CD4-positive, alpha-beta T cell treated with Interleukin-4 for 4 hours (primary cell): ENCODE measurements at places on chromosomes 7 and 10.

DNA sequence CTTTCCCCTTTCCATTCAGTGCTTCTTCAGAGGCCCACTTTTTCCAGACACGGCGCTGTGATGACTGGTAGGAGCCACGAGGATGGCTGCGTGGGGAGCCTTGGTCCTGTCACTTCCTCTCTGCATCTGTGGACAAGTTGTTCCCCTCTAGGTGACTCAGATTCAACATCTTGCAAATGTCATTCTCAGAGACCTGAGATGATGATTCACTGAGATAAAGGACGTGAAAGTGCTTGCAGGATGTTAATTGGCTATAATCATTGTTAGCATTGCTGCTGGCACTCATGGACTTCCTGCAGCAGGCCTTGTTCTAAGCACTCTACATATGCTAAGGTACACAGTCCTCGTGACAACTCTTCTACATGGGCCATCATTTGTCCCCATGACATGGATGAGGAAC, 489.8 kb upstream of the ZMIZ1 start:
- peak; percentile 6 for DNase-seq

DNA sequence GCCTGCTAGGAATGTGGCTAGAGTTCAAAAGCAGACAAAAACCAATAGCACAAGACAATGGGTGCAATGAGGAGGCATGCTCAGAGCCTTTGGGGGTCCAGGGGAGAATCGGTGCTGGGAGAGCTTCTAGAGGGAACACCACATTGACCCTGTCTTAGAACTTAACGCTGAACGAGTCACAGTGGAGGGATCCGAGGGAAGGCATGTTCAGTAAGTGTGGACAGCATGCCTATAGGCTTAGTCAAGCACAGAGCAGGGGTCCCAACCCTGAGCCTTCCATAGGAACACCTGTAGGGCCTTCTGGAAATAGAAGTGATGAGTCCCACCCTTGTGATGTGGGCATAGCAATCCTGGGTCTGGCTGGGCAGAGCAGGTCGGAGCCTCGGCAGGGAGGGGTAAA, 148.7 kb downstream of the PKD1L1 start:
- no peak for DNase-seq

DNA sequence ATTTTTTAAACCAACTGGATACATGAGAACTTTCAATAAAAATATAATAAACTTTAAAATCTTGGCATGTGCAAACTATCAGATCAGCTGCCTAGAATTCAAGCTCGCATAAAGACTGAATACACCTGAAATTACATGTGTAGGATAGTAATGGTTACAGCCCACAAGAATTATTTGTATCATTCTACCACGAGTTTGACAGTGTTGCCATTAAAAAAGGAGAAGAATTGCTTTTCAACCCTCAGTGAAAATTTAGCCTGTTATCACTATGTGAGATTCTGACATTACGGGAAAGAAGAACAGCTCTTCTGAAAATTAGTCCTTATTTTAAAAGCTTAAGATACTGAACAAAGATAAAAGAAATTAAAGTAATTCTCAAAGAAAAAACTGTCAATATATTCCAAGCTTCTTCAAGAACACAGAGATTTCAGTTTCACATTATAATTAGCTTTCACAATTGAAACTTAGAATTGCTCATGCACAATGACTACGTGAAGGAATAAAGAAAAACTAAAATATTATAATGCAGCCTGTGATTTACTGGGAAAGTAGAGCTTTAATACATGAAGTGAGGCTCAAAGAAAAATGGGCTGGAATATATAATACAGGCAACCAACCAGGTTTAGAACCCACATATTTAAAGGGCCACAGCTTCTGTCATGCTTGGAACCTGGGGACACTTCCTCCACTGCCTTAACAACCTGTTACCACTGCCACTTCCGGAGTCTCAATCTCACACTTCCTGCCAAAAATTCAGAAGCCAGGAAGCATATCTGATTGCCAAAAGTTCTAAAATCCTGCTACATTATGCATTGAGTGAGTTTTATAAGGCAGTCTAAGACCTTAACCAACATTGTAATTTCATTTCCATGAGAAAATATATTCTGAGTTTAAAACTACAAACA, 23.2 kb downstream of the TPK1 start:
- DNase-seq: peak; percentile 70

DNA sequence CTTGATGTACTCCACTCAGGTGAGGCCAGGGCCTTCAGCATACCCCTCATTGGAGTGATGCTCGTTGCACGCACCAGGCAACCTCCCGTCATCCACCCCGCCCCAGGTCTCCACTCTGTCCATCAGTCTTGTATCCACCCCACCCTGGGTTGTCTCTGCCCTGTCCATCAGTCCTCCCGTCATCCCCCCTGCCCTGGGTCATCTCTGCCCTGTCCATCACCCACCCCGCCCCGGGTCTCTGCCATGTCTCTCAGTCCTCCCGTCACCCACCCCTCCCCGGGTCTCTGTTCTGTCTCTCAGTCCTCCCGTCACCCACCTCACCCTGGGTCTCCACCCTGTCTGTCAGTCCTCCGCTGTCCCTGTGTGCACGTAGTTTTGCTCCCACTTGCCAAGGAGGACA, 59.9 kb downstream of the WDR37 start:
- DNase-seq: no peak

DNA sequence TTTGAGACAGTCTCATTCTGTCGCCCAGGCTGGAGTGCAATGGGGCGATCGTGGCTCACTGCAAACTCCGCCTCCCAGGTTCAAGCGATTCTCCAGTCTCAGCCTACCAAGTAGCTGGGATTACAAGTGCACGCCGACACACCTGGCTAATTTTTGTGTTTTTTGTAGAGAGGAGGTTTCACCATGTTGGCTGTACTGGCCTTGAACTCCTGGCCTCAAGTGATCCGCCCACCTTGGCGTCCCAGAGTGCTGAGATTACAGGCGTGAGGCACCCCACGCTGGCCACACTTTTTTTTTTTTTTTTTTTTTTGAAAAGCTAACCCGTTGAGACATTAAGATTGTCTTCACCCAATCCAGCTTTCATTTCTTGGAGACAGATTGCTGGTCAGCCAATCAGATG, 2.1 kb downstream of the ZNF273 start:
- DNase-seq: no peak

- no peak for DNase-seq
Measured at GRCh38 chr10:130013335-130014262, 49.5 kb upstream of the EBF3 start.

DNA sequence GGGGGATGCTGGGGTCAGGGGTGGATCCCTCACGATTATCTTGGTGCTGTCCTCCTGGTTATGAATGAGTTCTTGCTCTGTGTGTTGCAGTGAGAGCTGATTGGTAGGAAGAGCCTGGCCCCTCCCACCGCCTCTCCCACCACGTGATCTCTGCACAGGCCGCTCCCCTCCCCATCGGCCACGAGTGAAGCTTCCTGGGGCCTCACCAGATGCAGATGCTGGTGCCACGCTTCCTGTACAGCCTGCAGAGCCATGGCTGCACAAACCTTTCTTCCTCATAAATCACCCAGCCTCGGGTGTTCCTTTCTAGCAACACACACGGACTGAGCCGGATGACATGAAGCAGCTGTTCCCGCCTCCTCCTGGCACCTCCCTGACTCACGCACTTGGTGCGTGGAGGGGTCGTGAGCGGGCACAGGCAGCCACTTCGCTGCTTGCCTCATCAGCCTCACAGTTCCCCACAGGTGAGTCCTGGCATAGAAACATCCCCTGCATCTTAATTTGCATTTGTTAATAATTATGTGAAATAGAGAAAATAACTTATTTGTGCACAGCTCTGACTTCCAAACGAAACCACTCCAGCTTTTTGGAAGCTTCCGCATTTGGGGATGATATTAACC, 210.8 kb downstream of the ADARB2 start:
- no peak for DNase-seq

DNA sequence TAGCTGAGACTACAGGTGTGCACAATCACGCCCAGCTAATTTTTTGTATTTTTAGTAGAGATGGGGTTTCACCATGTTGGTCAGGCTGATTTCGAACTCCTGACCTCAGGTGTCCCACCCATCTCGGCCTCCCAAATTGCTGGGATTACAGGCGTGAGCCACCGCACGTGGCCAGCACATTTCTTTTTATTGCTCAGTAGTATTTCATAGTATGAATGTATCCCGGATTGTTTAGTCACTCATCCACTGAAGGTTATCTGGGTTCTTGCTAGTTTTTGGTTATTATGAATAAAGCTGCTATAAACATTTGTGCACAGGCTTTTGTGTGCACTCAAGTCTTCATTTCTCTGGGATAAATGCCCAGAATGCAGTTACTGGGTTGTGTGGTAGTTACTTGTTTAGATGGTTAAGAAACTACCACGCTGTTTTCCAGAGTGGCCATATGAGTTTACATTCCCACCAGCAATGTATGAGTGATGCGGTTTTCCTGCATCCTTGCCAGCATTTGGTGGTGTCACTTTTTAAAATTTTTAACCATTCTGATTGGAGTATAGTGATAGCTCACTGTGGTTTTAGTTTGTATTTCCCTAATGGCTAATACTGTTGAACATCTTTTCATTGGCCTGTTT, 275.8 kb upstream of the LYZL1 start:
- DNase-seq: no peak

GRCh38 chr10:52400562-52400961, 86.5 kb downstream of the DKK1 start:
- no peak for DNase-seq

GRCh38 chr10:47339759-47340607, 8.2 kb upstream of the RBP3 start:
- no peak for DNase-seq

DNA sequence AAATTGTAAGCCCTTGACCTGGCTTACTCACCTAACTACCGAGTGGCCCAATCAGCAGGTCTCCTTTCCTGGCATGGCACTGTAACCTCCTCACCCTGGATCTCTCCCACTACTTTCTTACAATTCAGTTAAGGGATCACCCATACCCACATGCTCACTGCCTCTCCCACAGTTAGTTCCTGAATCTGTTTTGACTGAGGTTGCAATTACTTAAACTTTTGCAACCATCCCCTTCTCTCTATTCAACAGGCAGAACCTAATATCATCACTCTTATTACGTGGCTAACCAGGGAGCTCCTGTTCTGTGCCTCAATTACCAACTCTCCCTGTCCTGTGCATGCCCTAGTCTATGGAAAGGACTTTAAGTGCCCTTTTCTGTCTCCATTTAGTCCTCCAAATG, 84.2 kb upstream of the IKZF1 start:
- no peak for DNase-seq

DNA sequence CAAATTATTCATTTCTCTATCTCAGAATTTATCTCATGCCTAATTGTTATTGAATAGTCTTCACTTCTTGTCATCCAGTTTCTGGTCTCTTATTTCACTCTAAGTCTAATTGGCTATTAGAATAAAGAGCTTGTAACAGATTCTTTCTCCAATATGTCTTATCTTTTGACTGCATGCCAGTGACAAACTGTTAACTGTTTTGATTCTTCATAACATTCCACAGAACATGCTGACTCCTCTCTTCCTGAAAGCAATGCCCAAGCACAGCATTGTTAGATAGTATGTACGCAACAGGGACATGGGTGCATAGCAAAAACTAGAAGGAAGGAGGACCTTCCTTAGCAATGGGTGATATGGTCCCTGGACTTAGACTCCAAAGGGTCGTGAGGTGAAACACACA, 65.4 kb downstream of the TRUB1 start:
- no peak for DNase-seq

DNA sequence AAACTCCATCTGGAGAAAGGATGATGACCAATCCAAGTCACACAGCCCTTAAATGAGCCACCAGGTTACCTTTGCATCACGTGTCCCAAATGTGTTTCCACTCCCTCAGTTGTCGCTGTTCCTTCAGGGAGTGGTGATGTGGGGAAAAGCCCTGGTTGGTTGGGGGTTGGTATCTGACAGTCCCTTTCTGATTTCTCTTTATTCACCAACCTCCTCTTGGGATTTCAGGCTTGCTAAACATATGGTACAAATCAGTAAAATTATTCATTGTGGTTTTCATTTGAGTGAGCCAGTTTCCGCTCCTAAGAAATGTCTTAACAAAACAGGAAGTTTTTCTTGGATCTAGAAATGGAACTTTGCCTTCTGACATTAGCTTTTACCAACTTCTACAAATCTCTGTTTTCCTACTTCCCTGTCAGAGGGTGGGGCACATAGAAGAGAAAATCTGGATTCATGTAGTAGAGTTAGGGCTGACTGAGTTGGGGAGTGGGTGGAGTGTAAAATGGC, 40.0 kb upstream of the KMT2E start:
- no peak for DNase-seq

DNA sequence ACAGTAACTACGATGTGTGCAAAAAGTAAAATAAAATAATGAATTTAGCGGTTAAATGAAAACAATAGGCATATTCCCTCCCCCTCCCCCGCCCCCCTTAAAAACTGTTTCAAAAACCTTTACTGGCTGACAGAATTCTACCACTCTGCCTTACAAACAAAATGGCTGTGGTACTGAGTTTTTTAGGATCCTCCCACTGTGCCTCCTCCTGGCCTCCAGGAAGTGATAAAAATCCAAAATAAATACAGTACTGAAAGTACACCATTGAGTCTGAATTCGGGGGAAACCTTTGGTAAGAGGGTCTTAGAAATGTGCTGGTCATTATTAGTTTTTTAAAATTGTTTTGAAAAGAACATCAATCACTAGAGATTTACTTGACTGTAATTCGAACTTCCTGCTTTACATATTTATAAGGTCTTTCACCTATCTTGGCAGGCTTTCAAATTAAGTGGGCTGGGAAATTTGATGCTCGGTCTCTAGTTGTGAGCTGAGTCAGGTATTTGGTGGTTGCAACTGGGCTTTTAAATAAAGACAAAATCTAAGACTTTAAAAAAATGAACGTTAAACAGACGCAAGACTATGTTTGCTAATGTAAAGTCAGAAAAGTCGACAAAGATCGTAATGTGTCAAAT, 32.5 kb upstream of the EPC1 start:
- peak; percentile 77 for DNase-seq

GRCh38 chr10:5291501-5292195, 73.1 kb upstream of the UCN3 start:
- peak; percentile 95 for DNase-seq

GRCh38 chr7:815284-816216, 16.7 kb upstream of the SUN1 start:
- no peak for DNase-seq

GRCh38 chr7:7236041-7236440, 53.7 kb downstream of the C1GALT1 start:
- no peak for DNase-seq

DNA sequence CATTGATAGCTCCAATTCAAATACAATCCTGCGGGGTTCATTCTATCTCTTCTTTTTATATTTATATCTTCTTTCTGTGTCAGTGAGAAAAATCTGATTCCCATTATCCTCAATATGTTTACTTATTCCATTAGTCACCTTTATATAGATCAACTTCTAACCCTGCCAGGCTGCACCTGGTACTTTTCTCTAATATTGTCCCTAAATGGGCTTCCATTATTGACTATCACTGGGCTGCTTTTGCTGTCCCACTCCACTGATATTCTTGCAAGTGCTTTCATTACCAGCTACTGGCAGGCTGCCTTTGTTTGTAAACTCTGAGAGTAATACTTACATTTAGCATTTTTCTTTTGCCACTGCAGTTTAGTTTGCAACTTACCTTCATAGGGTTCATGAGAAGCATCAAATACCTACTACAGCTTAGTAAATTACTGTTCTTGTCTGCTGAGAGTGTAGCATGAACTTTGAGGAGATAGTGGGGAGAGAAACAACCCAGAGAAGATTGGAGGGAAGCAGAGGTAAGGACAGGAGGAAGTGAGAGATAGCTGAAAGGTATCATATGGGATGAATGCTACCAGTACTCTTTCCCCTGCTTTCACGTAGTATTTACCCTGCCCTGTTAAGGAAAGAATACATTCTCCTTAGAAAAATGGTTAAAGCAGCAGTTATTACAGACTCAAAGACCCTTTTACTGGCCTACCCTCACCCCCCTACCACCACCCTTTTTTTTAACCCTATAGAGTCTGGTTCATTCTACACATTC, 119.1 kb downstream of the PHTF2 start:
- no peak for DNase-seq
